Suppressor macrophage treated with lipopolysaccharide for 1 hour (primary cell): ENCODE measurements at places on chromosomes 2 and 18.

GRCh38 chr2:174722942-174723592, 41.2 kb downstream of the CHRNA1 start:
- DNase-seq, result peak; percentile 46

GRCh38 chr2:102301867-102302362, 9.4 kb upstream of the IL1RL1 start:
- peak; percentile 82 for DNase-seq

- DNase-seq, result peak; percentile 24
Measured at GRCh38 chr18:48539406-48540250, 797 bp downstream of the CTIF start.

GRCh38 chr2:106575955-106576354, 88.8 kb downstream of the CD8B2 start:
- DNase-seq, result peak; percentile 10

DNA sequence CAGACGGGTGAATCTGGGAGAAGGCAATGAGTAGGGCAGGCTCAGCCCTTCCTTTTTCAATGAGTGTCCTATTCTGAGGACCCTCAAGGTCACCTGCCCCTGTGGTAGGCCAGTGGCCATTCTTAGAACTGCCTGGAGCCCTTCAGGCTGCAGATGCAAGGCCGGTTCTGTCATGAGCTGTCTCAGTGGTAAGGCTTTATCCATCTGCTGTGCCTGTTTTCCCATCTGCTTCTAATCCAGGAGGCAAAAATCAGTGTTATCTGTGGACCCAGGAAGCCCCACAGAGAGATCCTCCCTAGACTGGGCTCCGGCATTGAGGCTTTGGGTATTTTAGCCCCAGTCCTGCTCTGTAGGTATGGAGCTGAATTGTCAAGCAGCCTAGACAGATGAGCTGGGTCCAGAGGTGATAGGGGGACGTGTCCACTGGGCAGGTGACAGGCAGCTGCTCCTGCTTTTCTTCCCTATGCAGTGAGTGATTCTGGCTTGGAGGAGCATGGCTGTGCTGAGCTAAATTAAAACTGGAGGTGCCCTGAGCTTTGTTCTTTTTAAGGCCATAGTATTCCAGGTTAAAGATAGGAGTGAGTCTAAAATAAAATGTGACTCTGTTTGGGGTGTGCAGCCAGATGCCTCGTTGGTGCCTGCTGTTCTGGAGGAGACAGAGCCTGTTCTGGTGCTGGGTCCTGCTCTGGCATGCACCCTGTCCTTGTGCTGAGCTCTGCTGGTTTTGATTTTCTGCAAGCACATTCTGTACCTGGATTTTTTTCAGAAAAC, 92.5 kb downstream of the FHOD3 start:
- DNase-seq, result no peak

GRCh38 chr2:201696151-201696659, 2.2 kb downstream of the MPP4 start:
- DNase-seq, result no peak

DNA sequence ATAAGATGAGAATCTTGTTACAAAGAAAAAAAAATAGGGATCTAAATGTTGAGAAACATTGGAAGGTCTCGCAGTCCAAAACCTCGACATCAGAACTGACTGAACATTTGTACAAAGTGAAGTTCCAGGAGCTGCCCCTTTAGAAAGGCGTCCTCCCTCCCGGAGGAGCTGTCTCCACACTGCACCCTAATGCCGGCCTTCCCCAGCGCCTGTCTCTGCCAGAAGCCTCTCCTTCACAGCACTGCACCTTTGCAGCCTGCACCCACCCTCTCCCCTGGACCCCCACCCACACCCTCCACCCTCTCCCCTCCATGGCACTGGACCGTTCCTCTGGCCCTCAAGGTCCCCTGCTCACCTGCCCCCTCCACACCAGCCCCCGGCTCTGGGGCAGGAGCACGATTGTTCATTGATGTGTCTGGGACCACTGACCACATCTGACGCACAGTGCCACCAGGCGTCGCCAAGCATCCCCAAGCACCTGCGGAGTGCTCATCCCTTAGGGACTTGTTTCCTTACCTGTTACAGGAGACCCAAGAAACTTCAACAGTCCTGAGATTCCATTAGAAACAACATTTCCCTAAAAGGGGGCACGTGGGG, 90.3 kb upstream of the SNTG2 start:
- no peak for DNase-seq

GRCh38 chr18:37019157-37019827, 190.4 kb downstream of the KIAA1328 start:
- DNase-seq, result no peak

DNA sequence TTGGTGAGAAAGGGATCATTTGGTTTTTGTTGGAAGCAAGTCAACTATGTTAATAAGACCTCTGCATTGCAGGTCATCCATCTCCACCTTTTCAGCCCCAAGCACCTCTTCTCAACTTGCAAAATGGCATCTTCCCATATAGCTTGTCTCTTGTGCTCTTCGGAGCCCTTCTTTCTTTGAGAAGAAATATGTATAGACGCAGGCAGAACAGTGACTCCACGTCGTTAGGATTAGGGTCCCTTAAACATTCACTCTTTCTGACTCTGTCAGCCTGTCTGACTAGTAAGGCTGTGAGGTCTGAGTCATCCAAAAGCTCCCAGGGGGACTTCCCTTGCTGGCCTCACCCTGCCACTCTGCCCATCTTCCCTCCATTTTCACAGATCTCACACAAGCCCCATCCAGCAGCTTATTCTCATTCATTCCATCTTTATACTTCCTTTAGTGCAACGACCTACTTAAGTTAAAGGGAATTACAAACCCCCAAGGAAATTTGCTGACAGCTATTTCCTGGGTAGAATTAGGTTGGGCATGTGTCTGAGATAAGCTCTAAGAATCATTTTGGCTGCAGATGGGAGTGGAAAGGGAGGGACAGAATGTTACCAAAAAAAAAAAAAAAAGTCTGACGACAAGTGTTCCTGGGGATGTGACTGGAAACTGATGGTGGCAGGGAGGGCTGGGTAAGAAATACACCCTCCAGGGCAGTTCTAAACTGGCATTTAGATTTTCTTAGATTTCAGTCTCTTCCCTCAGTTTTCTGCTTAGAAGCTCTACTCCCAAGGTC, 37.7 kb upstream of the MEX3C start:
- DNase-seq, result peak; percentile 73

GRCh38 chr18:79905389-79905911, 46.0 kb downstream of the SLC66A2 start:
- DNase-seq, result peak; percentile 9

GRCh38 chr18:7604361-7604760, 37.2 kb downstream of the PTPRM start:
- DNase-seq, result no peak

DNA sequence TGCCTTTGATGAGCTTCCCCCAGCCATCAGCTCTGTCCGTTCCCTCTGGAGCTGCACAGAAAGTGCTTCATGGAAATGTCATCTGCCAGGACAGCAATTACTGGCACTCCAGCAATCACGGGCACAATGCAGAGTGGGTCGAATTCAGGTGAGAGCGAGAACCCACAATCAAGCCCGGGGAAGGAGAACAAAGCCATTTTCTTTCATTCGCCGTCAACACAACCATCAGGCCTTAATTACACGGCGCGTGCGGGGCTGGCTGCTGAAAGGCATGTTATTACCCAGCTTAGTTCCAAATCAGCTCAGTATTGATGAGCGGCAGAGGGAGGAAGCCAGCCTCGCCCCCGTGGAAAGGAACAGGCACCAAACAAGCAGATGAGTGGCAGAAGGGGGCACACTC, 143.9 kb downstream of the MYT1L start:
- DNase-seq, result no peak

DNA sequence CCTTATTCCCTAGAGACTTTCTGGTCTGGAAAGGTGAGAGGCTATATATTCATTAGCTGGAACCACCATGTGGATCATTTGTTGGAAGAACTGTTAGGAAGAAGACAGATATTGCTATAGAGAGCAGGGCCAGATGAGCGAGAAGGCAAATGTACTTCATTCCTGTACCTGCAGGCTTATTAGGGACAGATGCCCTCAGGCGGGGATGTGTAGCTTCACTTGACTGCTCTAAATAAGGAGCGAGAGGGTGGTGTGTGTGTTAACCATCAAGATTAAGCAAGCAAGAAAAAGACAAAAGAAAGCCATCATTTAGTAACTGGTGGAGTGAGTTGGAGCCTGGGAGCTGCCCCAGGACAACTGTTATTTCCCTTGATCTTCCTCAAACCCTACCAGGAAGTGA, 36.4 kb downstream of the NEDD4L start:
- DNase-seq, result peak; percentile 18

DNA sequence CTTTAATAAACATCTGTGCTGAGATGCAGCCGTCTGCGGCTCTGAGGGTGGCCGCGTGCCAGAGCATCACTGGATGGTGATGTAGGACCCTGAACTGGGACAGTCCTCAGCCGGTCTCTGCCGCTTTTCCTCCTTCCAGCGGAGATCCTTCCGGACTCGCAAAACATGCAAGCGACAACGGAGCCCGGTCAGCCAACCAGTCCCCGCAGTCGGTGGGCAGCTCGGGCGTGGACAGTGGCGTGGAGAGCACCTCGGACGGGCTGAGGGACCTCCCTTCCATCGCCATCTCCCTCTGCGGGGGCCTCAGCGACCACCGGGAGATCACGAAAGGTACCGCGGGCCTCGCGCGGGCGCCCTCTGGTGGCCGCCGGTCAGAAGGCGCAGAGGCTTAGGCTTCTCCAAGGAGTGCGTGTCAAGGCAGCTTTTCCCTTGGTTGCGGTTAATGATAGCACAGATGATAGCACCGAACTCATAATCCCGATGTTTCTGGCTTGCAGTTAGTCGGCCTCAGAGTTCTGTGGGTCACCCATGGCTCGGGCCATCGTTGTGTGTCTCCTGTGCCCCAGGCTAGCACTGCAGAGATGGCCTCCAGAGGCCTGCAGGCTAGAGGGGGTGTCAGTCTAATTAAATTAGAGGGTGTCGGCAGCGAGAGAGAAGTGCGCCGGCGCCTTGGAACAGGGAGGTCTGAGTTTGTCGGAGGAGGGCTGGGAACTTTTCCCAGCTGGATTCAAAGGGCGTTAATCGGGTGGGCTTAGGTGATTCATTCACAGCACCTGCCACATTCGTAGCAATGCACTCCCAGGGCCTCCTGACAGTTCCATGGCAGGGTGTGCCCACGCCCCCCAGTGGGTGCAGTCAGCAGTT, 38.5 kb downstream of the LPIN1 start:
- DNase-seq, result peak; percentile 53

- peak; percentile 71 for DNase-seq
Measured at GRCh38 chr2:151878655-151879563, 50.7 kb upstream of the ARL5A start.

DNA sequence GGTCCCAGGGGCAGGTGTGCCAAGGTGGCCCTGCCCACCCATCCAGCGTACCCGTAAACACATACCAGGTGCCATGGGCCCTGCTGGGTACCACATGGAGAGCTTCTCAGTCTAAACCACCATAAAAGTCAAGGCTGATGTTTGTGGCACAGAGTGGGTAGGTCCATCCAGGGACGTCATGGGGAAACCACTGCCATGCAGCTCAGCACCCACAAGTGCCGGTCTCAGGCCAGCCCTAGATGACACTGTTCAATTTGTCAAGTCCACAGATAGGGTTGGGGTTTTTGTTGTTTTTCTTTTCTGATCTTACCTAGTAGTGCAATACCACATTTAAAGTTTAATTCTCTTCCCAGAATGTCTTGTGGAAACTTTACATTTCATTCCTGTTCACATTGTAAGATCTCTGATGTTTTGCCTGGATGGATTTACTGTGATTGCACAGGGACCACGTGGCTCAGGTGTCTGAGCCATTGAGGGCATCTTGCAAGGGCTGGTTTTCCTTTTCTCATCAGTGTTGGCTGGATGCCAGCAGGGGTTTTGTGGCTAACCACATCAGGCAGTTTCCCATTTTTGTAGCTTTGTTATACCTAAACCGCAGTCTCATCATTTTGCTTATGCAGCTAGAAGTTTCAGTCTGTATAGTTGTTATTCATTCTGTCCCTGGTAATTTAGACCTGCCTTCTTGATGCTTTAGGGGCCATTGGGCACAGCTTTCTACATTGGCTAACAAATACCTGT, 64.7 kb downstream of the STK25 start:
- peak; percentile 37 for DNase-seq

DNA sequence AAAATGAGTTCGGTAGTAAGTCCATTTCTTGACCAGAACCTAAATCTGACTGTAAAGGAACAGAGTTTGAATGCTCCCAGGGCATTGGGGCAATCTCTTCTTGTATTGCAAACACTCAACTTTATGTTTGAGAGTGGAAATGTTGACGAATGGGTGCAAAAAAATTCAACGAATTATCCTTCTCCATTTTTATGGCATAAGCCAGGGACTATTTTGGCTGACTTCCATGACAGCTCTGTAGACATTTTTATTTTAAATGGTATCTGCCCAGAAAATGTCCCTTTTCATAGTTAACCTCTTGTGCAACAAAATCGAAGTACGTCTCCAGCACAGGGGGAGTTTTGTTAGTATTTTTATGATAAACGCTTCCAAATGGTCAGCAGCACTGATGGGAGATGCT, 3.7 kb downstream of the MLPH start:
- no peak for DNase-seq

GRCh38 chr2:213475433-213475832, 191.2 kb downstream of the SPAG16 start:
- no peak for DNase-seq

DNA sequence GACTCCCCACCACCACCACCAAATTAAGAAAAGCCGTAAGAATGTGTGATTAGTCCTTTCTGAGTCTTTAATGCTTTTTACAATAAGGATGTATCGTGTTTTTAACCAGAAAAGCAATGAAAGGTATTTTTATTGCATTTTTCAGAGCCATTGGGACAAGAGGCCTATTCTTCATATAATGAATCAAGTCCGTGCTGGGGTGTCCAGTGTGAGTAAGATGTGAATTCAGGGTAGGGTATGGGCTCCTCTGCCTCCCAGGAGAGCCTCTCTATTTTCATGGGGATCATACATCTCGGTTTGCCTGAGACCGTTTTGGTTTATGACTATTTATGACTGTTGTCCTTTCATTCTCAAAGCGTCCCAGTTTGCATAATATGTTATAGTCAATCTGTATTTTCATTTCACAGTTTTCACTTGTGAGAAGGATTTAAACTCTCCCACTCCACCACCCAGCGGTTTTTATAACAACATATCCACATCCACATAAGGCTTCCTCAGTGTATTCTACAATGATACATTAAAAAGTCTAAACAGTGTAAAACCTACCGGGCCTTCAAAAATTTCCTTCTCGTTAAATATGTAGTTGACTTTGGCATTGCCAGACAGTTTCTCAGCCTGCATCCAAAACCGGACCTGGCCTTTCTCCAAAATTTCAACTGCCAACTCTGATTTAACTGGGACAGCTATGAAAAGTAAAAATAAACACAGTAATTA, 80.8 kb upstream of the LPIN2 start:
- DNase-seq, result no peak

DNA sequence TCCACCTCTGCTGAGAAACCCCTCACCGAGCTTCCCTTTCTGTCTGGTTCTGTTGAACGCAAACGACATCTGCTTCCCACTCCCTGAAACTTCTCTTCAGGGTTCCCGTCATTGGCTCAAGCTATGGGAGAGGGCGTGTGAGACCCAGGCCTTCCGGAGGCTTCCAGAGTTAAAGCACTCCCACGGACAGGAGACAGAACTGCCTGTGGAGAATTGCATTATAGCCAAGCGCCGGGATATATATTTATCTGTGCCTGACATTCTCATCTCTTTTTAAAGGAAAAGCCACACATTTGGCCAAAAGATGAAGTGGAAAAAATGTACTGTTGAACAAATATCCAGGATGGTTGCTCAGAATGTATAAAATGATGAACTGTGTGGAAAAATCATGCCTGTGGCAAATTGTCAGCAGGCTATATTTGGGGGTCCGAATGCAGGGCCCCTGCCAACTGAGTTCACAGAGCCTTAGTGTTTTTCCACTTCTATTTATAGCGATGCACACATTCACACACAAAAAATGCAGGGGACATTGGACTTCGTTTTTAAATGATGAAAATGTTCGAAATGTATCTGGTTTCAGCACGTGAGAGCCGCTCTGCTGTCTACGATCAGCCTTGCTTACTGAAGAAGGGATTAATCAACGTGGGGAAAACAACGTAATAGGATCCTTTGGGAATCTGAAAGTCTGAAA, 59.5 kb downstream of the E2F6 start:
- no peak for DNase-seq
